ENCODE measurements at places on chromosomes 1 and 21.

DNA sequence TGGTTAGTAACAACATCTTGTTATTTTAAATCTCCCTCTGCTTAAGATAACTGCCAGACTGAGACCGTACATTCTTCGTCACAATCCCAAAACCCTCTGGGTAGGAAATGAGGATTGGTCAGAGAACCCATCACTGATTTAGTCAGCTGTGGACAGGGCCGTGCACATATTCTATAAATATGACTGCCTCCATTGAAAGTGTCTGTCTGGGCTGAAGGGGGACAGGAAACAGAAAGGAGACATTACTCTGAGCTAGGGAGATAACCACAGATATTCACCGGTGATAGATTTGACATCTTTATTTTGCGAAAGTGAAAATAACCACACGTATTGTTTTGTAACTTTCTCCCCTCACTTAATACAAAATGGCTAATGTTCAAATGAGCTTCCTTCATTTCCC lies 36.9 kb upstream of the ST6GALNAC5 start:
- no peak overlapping the region for H3K4me3 ChIP-seq
- H3K27ac ChIP-seq: no peak overlapping the region
- no peak for DNase-seq
- H3K36me3 ChIP-seq: no peaks in the 10 kb centered on the region

GRCh38 chr1:147236959-147237791 lies 5.3 kb upstream of the CHD1L start:
- H3K27ac ChIP-seq: peak overlapping the region; percentile 3
- no peaks in the 10 kb centered on the region for H3K36me3 ChIP-seq
- H3K27me3 ChIP-seq: no peaks in the 10 kb centered on the region

DNA sequence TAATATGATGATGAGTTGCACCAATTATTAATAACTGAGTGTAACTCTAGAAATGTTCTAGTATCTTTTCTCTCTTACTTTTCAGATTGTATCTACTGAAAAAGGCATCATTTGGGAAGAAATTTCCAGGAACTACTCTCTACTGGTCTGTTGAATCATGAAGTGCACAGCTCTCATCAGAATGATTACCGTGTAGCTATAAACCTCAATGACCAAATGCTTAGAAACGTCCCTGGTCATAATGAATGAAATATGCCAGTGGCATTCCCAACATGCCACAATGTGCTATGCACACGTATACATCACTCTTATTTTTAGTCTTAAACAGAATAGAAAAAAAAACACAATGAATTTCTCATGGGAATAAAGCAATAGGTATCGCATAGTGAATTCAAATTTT lies 534.3 kb upstream of the OLFM3 start:
- no peak overlapping the region for H3K27ac ChIP-seq
- H3K4me1 ChIP-seq: no peaks in the 10 kb centered on the region
- no peak for DNase-seq
- no peaks in the 10 kb centered on the region for H3K27me3 ChIP-seq

DNA sequence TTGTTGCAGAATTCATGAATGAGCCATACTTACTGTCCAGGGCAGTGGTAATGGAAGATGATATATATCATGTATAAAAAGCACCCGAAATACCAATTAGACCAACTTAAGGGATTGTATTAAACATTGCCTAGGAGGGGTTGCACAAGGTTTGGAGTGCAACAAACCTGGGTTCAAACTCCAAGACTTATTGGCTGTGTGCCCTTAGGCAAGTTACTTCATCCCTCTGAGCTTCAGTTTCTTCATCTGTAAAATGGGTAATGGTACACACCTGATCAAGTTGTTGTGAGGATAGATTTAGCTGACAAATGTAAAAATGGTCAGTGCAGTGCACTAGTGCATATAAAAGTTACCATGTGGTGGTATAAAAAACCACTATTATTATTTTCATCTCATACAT lies 9.8 kb upstream of the PPP1R15B start:
- no peak overlapping the region for H3K4me3 ChIP-seq
- no peaks in the 10 kb centered on the region for H3K27me3 ChIP-seq
- no peaks in the 10 kb centered on the region for H3K4me1 ChIP-seq
- no peak for DNase-seq
- H3K27ac ChIP-seq: no peak overlapping the region

GRCh38 chr1:1620433-1621139 lies 5.3 kb downstream of the MIB2 start:
- no peaks in the 10 kb centered on the region for H3K27me3 ChIP-seq
- peaks cover 12% of the 10 kb centered on the region for H3K4me1 ChIP-seq
- no peak overlapping the region for H3K4me3 ChIP-seq
- no peak for DNase-seq

DNA sequence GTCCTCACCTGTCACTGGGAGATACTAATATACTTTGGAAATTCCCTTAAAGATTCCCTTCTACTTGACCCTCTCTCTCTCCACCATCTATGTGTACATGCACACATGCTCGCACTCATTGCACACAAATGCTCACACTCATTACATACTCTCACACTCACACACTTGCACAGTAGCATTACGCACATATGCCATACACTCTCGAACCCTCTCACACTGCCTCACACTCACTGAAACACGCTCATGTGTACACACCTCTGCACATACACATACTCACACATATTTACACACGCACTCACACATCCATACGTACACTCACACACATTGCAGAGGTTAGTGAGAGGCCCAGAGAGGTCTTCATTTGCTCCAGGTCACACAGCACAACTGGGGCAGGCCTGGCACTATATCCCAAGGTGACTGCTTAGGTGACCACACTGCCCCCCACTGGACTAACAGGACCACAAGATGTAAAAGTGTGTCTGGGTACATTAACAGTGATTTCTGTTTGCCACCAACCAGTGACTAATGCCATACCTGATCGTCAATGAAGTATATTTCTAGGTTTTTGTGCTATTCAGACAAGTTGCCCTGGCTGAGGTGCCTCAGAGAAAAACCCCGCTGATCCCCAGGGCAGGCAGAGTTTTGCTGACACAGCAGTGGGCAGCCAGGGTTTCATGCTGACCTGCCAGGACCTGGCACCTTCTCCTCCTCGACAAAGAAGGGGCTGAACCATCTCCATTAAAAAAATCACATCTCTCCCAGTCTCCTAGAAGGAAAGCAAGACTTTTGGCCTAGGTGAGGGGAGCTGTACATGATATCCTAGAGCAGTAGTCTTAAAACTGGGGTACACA lies 28.5 kb upstream of the CAMK1G start:
- no peaks in the 10 kb centered on the region for H3K4me1 ChIP-seq
- no peaks in the 10 kb centered on the region for H3K36me3 ChIP-seq
- H3K27ac ChIP-seq: no peak overlapping the region
- H3K4me3 ChIP-seq: no peak overlapping the region
- DNase-seq: no peak

- H3K27ac ChIP-seq: peak overlapping the region; percentile 86
- DNase-seq: peak; percentile 60
- H3K4me3 ChIP-seq: peak overlapping the region; percentile 4
- no peaks in the 10 kb centered on the region for H3K36me3 ChIP-seq
- H3K4me1 ChIP-seq: no peaks in the 10 kb centered on the region
- no peaks in the 10 kb centered on the region for H3K27me3 ChIP-seq
Measured at GRCh38 chr1:21022279-21023040, 154.2 kb downstream of the EIF4G3 start.

DNA sequence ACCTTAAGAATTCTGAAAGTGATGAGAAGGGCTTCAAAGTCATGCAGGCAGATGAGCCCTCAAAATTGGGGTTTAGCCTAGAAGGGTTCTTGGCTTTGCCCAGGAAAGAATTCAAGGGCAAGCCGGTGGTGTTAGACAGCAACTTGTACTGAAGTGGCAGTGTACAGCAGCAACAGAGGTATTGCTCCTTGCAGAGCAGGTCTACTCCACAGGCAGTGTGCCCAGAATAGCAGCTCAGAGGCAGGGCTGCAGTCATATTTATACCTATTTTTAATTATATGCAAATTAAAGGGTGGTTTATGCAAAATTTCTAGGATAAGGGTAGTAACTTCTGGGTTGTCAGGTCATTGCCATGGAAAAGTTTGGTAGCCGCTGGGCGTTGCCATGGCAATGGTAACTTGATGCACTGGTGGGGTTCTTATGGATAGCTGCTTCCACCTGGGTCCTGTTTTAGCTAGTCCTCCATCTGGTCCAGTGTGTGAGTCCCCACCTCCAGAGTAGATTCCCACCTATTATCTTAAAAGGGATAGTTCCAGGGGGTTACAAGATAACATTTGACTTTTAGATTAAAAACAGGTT lies 57.9 kb upstream of the CR2 start:
- no peak overlapping the region for H3K27ac ChIP-seq
- H3K4me3 ChIP-seq: no peak overlapping the region
- no peaks in the 10 kb centered on the region for H3K27me3 ChIP-seq
- no peaks in the 10 kb centered on the region for H3K4me1 ChIP-seq
- no peaks in the 10 kb centered on the region for H3K36me3 ChIP-seq
- no peak for DNase-seq

- no peaks in the 10 kb centered on the region for H3K4me1 ChIP-seq
- H3K27ac ChIP-seq: no peak overlapping the region
- H3K27me3 ChIP-seq: peaks cover 18% of the 10 kb centered on the region
- no peak for DNase-seq
Measured at GRCh38 chr1:18339161-18339560, 141.6 kb upstream of the KLHDC7A start.

GRCh38 chr21:25790122-25790877 lies 55.5 kb downstream of the GABPA start:
- H3K4me1 ChIP-seq: no peaks in the 10 kb centered on the region
- H3K27me3 ChIP-seq: no peaks in the 10 kb centered on the region
- no peak for DNase-seq
- no peak overlapping the region for H3K27ac ChIP-seq
- no peaks in the 10 kb centered on the region for H3K36me3 ChIP-seq

DNA sequence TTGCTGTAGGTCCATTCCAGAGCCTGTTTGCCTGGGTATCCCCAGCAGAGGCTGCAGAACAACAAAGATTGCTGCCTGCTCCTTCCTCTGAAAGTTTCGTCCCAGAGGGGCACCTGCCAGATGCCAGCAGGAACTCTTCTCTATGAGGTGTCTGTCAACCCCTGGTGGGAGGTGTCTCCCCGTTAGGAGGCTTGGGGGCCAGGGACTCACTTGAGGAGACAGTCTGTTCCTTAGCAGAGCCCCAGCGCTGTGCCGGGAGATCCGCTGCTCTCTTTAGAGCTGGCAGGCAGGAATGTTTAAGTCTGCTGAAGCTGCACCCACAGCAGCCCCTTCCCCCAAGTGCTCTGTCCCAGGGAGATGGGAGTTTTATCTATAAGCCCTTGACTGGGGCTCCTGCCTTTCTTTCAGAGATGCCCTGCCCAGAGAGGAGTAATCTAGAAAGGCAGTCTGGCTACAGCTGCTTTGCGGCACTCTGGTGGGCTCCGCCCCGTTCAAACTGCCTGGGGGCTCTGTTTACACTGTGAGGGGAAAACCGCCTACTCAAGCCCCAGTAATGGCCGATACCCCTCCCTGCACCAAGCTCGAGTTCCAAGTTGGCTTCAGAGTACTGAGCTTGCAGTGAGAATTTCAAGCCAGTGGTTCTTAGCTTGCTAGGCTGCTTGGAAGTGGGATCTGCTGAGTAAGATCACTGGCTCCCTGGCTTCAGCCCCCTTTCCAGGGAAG lies 8.7 kb upstream of the SLC25A24 start:
- H3K27ac ChIP-seq: no peak overlapping the region
- no peaks in the 10 kb centered on the region for H3K27me3 ChIP-seq
- H3K4me3 ChIP-seq: no peak overlapping the region
- H3K4me1 ChIP-seq: no peaks in the 10 kb centered on the region
- no peaks in the 10 kb centered on the region for H3K36me3 ChIP-seq
- no peak for DNase-seq

- H3K27ac ChIP-seq: no peak overlapping the region
- H3K36me3 ChIP-seq: no peaks in the 10 kb centered on the region
- H3K4me3 ChIP-seq: no peak overlapping the region
- no peak for DNase-seq
- no peaks in the 10 kb centered on the region for H3K4me1 ChIP-seq
- H3K27me3 ChIP-seq: no peaks in the 10 kb centered on the region
Measured at GRCh38 chr1:213464786-213465460, 413.9 kb downstream of the RPS6KC1 start.

DNA sequence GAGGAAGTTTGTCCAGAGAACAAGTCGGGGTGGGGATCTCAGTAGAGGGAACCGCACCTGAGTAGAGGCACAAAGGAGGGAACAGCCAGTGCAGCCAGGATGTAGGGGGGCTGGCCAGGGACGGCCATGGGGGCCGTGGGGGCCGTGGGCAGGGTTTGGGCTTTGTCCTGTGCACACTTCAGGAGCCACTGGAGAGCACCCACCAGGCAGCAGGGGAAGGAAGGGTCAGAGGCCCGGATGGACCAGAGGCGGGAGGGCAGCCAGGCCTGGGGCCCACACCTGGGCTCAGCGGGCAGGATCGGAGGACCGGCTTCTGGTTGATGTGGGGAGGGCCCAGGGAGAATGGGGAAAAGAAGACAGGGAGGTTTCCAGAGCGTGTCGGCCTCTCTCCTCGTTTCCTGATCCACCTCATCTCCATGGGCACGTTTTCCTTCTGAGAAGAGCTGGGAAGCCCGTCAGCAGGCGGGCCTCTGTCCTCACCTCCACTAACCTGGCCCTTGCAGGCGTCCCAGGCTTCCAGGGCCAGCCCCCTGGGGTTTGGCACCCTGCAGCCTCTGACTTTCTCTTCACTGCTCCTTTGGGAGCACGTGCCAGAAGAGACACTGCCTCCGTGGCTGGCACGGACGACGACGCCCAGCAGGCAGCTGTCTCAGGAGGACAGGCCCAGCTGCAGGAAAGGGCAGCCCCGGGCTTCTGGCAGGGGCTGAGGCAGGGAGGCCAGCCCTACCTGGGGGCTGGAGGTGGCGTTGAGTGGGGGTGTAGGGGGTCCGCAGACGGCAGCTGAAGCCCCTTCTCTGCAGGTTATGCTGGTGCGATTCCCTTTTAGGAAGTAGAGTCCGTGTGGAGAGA lies 16.8 kb upstream of the PDXK start:
- H3K36me3 ChIP-seq: no peaks in the 10 kb centered on the region
- DNase-seq: no peak
- H3K4me3 ChIP-seq: no peak overlapping the region
- H3K27me3 ChIP-seq: no peaks in the 10 kb centered on the region

DNA sequence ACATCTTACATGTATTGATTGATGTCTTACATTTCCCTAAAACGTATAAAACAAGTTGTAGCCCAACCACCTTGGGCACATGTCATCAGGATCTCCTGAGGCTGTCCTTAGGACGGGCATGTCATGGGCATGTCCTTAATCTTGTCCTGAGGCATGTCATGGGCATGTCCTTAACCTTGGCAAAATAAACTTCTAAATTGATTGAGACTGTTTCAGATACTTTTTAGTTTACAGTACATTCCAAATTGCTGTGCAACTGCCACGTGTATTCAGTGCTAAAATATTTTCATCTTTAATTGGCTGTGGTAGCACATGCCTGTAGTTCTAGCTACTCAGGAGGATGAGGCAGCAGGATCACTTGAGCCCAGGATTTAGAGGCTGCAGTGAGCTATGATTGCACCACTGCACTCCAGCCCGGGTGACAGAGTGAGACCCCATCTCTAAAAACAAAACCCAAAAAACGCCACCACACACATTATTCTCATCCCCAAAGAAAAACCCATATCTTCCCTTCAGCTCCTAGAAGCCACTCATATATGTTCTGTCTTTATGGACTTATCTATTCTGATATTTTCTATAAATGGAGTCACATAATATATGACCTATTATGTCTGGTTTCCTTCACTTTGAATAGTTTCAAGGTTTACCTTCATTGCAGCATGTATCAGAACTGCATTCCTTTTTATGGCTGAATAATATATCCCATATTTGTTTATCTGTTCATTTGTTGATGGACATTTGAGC lies 96.0 kb upstream of the BTG3 start:
- no peaks in the 10 kb centered on the region for H3K4me1 ChIP-seq
- no peak overlapping the region for H3K4me3 ChIP-seq
- no peak for DNase-seq
- H3K27me3 ChIP-seq: no peaks in the 10 kb centered on the region
- no peaks in the 10 kb centered on the region for H3K36me3 ChIP-seq

GRCh38 chr1:232579958-232580941 lies 49.7 kb downstream of the SIPA1L2 start:
- H3K36me3 ChIP-seq: no peaks in the 10 kb centered on the region
- no peak for DNase-seq
- no peak overlapping the region for H3K27ac ChIP-seq
